ENCODE measurements at places on chromosomes 1 and 21.

DNA sequence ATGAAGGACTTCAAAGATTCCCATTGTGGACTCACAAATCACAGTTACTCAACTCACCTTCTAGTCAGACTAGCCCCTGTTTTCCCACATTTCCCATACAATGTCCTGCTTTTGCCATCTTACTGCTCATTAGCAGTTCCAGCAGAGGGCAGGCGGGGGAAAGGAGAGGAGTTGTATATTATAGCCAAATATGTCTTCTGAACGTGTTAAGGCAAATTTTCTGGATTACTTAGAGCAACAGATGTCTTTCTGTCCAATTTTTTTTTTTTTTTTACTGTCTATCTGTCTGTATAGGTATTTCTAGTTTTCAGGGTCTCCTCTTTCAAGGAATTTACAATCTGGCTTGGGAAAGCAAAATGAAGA lies 29.9 kb upstream of the DDAH1 start:
- H3K36me3 ChIP-seq, result no peaks in the 10 kb centered on the region
- no peak for DNase-seq
- H3K4me1 ChIP-seq, result no peaks in the 10 kb centered on the region

GRCh38 chr1:72547412-72547811 lies 265.1 kb upstream of the NEGR1 start:
- H3K4me1 ChIP-seq, result no peaks in the 10 kb centered on the region
- no peak overlapping the region for H3K27ac ChIP-seq
- no peak for DNase-seq
- no peak overlapping the region for H3K4me3 ChIP-seq
- H3K27me3 ChIP-seq, result no peaks in the 10 kb centered on the region

GRCh38 chr1:86765073-86765472 lies 60.7 kb downstream of the SH3GLB1 start:
- H3K4me1 ChIP-seq, result no peaks in the 10 kb centered on the region
- no peak overlapping the region for H3K4me3 ChIP-seq
- H3K36me3 ChIP-seq, result peaks cover 14% of the 10 kb centered on the region
- no peak overlapping the region for H3K27ac ChIP-seq

DNA sequence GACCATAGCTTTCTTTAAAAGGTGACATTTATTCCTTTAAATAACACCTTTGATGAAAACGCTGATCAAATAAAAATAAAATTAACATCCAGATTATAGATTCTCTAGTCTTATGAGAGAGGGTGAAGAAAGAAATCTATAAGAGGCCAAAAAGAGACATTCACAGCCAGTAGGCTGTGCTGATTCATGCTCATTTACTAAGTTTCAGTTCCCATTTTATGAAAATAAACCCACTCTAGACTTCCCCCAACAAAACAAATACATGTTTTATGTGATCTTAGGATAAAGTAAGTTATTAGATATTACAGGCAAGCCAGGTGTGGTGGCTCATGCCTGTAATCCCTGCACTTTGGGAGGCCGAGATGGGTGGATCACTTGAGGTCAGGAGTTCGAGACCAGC lies 21.1 kb downstream of the ESRRG start:
- DNase-seq, result no peak
- no peak overlapping the region for H3K27ac ChIP-seq
- no peaks in the 10 kb centered on the region for H3K4me1 ChIP-seq
- H3K4me3 ChIP-seq, result no peak overlapping the region
- no peaks in the 10 kb centered on the region for H3K36me3 ChIP-seq
- H3K27me3 ChIP-seq, result no peaks in the 10 kb centered on the region

- no peak for DNase-seq
- peaks cover 37% of the 10 kb centered on the region for H3K27me3 ChIP-seq
- H3K4me3 ChIP-seq, result no peak overlapping the region
Observed at GRCh38 chr1:207925210-207925609, 14.3 kb upstream of the CD34 start.

GRCh38 chr21:30146558-30147282 lies 19.9 kb downstream of the CLDN17 start:
- DNase-seq, result no peak
- H3K27me3 ChIP-seq, result no peaks in the 10 kb centered on the region
- H3K4me3 ChIP-seq, result no peak overlapping the region
- no peaks in the 10 kb centered on the region for H3K36me3 ChIP-seq
- no peak overlapping the region for H3K27ac ChIP-seq
- H3K4me1 ChIP-seq, result no peaks in the 10 kb centered on the region

DNA sequence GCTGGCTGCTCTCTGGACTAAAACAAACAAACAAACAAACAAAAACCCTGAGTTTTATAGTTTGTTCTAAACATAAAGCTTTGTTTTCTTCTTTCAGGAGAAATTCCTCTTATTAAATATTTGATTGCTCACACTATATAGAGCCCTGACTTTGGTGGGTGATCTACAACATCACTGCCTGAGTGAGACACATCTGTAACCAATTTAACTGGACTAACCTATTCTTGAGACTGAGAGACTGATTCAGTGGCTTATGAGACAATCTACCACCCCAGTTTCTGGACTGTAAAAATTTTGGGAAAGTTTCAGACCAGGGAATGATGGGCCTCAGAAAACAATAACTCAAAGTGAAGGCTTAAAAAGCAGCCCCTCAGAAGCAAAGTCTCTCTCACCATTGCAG lies 537.0 kb downstream of the NEGR1 start:
- no peaks in the 10 kb centered on the region for H3K36me3 ChIP-seq
- H3K4me1 ChIP-seq, result no peaks in the 10 kb centered on the region
- DNase-seq, result no peak
- H3K4me3 ChIP-seq, result no peak overlapping the region
- H3K27me3 ChIP-seq, result no peaks in the 10 kb centered on the region

DNA sequence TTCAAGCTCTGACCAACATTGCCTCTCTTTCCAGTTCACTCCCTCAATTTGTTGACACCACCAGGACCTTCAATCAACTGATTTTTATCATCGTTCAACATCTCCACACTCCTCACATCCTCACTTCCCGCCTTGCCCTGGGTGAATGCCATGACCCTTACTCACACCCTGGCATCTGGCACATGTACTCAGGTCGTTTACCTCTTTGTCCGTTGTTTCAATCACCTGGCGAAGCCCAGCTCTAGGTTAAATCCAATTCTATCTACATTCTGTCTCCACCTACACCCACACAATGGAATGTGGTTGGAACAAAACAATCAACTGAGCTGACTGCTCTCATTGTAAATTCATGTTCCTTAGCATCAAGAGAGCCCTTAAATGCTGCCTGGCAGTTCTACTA lies 24.2 kb upstream of the TBX15 start:
- peaks cover 28% of the 10 kb centered on the region for H3K36me3 ChIP-seq
- peaks cover 12% of the 10 kb centered on the region for H3K4me1 ChIP-seq
- no peak overlapping the region for H3K27ac ChIP-seq
- H3K4me3 ChIP-seq, result no peak overlapping the region

GRCh38 chr1:240093120-240093961 lies 1.7 kb downstream of the FMN2 start:
- H3K4me3 ChIP-seq, result no peak overlapping the region
- DNase-seq, result no peak
- peaks cover 43% of the 10 kb centered on the region for H3K27me3 ChIP-seq
- H3K27ac ChIP-seq, result no peak overlapping the region
- peaks cover 6% of the 10 kb centered on the region for H3K4me1 ChIP-seq
- H3K36me3 ChIP-seq, result no peaks in the 10 kb centered on the region

DNA sequence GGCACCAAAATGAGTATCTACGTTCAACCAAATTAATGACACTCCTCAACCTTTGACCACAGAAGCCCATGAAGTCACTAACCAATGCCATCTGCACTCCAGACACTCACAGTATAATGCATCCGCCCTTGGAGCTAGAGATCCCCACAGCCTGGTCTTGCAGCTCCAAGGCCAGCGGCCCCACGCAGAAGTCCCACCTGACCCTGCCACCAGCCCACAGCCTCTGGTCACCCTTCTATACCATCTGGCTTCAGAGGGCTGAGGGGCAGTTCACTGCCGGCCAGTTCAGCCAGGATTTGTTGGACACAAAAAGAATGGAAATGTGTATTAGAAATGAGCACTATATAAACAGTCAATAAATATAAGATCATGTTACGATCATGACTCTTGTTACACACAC lies 211.2 kb downstream of the RRAGC start:
- no peak overlapping the region for H3K4me3 ChIP-seq
- no peaks in the 10 kb centered on the region for H3K36me3 ChIP-seq
- no peaks in the 10 kb centered on the region for H3K4me1 ChIP-seq
- H3K27ac ChIP-seq, result no peak overlapping the region

DNA sequence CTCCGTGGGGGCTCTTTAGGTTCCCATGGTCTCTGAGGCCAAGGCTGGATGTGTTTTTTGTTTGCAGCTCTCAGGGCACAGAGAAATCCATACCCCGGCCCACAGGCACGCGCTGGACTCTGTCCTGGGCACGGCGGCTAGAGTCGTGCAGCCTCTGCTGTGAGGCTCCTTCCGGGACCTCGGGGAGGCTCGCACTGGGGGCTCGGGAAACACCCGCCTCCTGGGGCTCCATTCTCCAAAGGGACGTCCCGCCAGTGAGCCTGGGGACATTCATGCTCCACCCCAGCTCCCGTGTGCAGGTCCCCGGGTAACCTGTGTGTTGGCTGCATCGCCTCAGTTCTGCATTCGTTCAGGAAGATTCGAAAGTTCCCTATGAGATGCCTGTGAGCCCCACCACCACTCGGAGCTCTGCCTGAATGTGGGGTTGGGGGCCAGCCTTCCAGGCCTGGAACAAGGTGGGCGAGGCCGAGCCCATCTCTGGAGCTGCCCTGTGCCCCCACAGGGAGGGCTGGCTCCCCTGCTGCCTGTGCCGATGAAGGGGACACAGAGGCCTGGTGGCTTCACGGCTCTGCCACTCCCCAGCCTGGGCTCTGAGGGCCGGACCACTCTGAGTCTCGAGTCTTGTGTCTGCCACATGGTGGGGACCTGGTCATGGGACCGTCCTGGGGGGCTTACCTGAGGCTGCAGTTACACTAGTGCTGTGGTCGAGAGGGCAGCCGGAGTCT lies 182.0 kb upstream of the ARHGEF16 start:
- H3K4me3 ChIP-seq, result no peak overlapping the region
- no peaks in the 10 kb centered on the region for H3K36me3 ChIP-seq
- DNase-seq, result no peak
- no peak overlapping the region for H3K27ac ChIP-seq
- no peaks in the 10 kb centered on the region for H3K4me1 ChIP-seq
- H3K27me3 ChIP-seq, result no peaks in the 10 kb centered on the region

GRCh38 chr21:31195334-31196015 lies 148.6 kb downstream of the TIAM1 start:
- no peak for DNase-seq
- no peaks in the 10 kb centered on the region for H3K36me3 ChIP-seq
- no peak overlapping the region for H3K4me3 ChIP-seq
- no peaks in the 10 kb centered on the region for H3K27me3 ChIP-seq

- peaks cover 17% of the 10 kb centered on the region for H3K36me3 ChIP-seq
- H3K27me3 ChIP-seq, result no peaks in the 10 kb centered on the region
- H3K4me1 ChIP-seq, result no peaks in the 10 kb centered on the region
- DNase-seq, result peak; percentile 9
Observed at GRCh38 chr1:214332946-214333798, 52.2 kb downstream of the SMYD2 start.

DNA sequence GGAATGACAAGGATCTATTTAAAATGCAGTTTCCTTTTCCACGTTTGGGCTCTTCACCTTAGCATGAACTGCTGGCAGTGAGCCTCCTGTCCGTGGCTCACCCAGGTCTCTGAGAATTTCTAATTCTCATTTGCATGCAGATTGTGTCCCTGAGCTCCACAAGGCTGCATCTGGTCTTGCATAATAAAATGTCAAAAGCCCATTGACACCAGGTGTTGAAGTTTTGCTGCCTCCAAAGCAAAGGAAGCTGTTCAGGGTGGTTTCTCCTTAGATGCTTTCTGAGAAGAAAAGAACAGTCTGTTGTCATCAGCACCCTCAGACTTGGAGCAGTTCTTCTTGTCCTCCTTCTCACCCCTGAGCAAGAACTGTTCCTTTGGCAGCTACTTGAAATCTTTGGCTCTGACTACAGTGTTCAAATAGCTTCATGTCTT lies 433.1 kb upstream of the KAZN start:
- H3K36me3 ChIP-seq, result peaks cover 9% of the 10 kb centered on the region
- no peaks in the 10 kb centered on the region for H3K4me1 ChIP-seq
- H3K27ac ChIP-seq, result no peak overlapping the region
- no peak overlapping the region for H3K4me3 ChIP-seq

DNA sequence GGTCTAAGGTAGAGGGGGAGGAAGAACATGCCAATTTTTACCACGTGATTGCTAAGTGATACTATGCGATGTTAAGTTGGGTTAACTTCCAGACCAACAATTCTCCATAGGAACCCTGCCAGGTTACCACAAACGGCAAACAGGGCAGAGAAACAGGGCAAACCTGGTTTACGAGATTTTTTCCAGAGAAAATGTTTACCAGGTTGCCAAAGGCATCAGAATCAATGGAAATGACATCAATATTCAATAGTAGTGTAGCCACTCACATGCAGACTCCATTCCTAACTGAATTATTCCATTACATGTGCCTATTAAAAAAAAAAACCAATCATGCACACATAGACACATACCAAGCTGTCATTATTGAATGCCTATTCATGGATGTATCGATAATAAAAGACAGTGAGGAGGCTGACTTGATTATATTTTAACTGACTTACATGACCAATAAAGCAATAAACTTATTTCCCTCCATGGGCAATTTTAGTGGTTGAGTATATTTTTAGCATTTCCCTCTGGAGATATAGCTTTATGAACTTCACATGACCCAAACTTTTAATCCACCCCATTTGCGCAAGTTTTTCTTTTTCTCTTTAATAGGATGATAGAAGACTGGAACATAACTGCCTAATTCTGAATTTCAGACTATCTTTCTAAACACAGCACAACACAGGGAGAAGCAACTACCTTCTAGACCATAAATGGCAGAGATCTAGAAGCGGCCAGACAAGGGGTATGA lies 40.5 kb upstream of the KCNE1 start:
- no peaks in the 10 kb centered on the region for H3K27me3 ChIP-seq
- H3K4me1 ChIP-seq, result no peaks in the 10 kb centered on the region
- no peaks in the 10 kb centered on the region for H3K36me3 ChIP-seq
- peak overlapping the region; percentile 55 for H3K4me3 ChIP-seq
- H3K27ac ChIP-seq, result no peak overlapping the region
- no peak for DNase-seq

GRCh38 chr1:75132812-75133619 lies 1.2 kb upstream of the LHX8 start:
- H3K27ac ChIP-seq, result no peak overlapping the region
- peaks cover 90% of the 10 kb centered on the region for H3K27me3 ChIP-seq
- H3K4me1 ChIP-seq, result peaks cover 11% of the 10 kb centered on the region
- DNase-seq, result no peak
- H3K36me3 ChIP-seq, result peaks cover 2% of the 10 kb centered on the region
- H3K4me3 ChIP-seq, result no peak overlapping the region

- no peak for DNase-seq
- no peaks in the 10 kb centered on the region for H3K36me3 ChIP-seq
- H3K4me1 ChIP-seq, result peaks cover 21% of the 10 kb centered on the region
- H3K4me3 ChIP-seq, result peak within 1 kb of the TSS; percentile 41
Observed at GRCh38 chr1:190477762-190478148, at the start of gene BRINP3. TSS of gene BRINP3 (minus strand) at chr1:190477864.
